Epithelial cell of esophagus (primary cell): ENCODE measurements at places on chromosomes 16 and 17.
A peak's percentile ranks its signal among the peaks of the same experiment; 100 is the strongest.

DNA sequence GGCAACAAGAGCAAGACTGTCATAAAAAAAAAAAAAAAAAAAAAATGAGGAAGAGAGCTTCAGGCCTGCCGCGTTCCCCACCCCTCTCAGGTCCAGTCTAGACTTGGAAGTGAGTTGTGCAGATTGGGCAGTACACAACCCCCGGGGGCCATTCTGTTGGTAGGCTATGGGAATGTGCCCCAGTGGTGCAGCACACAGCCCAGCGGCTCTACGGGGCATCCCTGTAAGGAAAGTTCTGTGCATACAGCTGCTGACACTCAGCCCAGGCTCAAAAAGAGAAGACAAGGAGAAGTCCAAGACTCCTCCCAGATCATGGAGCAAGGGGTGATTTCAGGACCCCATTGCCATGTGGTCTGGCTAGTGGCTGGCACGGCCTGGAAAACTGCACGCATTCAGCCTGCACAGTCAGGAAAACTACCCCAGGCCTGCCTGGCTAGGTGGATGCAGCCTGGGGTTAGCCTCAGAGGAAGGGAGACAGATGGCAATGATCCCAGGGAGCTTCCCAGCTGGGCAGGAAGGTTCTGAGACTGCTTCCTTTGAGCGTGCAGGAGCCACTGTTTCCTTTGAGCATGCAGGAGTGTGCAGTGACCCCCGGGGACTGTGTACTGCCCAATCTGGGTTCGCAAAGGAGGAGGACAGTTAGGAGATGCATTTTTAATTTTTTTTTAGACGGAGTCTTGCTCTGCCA lies 44.8 kb downstream of the PECAM1 start:
- no peak for DNase-seq

DNA sequence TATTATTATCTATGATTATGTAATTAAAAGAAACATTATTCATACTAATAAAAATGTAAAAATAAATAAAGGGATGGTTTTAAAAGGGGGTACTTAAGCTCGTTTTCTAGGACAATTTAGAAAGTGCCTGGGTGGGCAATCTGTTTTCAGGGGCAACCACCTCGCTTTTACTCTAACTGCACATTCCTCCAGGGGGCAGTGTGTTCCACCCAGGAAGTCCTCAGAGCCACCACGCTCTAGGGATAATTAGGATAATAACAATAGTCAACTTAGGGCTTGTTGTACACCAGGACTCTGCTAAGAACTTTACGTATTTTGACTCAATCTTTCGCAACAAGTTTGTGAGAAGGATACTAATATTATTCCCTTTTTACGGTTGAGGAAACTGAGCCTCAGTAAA lies 396.7 kb upstream of the MAF start:
- DNase-seq, result peak; percentile 47

- no peak for DNase-seq
These were observed 56.8 kb upstream of the ENDOV start for GRCh38 chr17:80358131-80358530.

DNA sequence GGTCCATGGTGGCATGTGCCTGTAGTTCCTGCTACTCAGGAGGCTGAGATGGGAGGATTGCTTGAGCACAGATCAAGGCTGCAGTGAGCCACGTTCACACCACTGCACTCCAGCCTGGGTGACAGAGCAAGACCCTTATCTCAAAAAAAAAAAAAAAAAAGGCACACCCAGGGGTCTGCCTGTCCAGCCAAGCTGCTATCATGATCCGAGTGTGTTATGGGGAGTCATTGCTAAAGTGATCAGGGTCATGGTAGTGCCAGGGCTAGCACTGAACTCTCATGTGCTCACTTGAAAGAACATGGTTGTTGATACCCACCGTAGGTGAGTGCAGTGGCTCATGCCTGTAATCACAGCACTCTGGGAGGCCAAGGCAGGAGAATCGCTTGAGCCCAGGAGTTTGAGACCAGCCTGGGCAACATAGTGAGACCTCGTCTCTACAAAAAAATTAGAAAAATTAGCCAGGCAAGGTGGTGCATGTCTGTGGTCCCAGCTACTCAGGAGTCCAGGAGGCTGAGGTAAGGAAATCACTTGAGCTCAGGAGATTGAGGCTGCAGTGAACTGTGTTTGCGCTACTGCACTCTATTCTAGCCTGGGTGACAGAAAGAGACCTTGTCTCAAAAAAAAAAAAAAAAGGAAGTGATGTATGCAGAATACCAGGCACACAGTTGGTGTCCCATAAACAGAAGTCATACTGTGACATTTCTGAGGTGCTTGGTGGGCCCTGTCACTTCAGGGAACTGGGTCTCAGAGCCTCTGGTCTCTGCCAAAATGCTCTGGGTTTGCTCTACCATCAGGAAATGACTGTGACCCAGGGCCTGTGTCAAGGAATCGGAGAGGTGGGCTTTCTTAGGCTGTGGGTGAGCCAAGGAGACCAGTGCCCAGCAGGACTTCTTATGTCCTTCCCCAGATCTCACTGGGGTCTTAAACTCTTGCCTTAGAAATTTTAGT lies 2.2 kb downstream of the PRM1 start:
- DNase-seq, result no peak

GRCh38 chr16:27853651-27854050 lies 209.9 kb downstream of the GSG1L start:
- DNase-seq, result no peak
